HS-5 (cell line): ENCODE measurements at places on chromosomes 5 and 9.

- no peak for DNase-seq
Observed at GRCh38 chr9:136686534-136686793, 793 bp downstream of the AGPAT2 start.

- no peak for DNase-seq
Observed at GRCh38 chr5:128334010-128334716, 203.9 kb downstream of the FBN2 start.

- DNase-seq: no peak
Observed at GRCh38 chr9:18496256-18497000, 22.5 kb downstream of the ADAMTSL1 start.

GRCh38 chr9:5450359-5451091, at the start of gene CD274:
CD274 (plus strand) TSS chr9:5450542; CDS start chr9:5456114, 5,572 bp downstream.
- DNase-seq: peak; percentile 63

GRCh38 chr9:97905228-97905627, 17.1 kb downstream of the TRMO start:
- DNase-seq: no peak

DNA sequence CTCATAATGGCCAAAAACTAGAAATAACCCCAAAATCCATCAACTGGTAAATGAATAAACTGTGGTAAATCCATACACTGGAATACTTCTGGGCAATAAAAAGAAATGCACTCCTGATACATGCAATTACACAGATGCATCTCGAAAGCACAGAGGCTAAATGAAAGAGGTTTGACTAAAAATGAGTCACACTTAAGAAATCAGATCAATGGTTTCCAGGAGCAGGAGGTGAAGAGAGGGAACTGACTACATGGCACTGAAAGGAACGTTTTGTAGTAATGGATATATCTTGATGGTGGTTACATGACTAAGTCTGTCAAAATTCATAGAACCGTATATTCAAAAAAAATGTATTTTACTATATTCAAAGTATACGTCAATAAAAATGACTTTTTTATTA, 42.4 kb downstream of the STRBP start:
- DNase-seq: peak; percentile 63

GRCh38 chr5:149740866-149741459, 10.9 kb downstream of the PPARGC1B start:
- DNase-seq: no peak

- DNase-seq: no peak
Observed at GRCh38 chr5:122719991-122720746, 54.7 kb upstream of the SNX2 start.

DNA sequence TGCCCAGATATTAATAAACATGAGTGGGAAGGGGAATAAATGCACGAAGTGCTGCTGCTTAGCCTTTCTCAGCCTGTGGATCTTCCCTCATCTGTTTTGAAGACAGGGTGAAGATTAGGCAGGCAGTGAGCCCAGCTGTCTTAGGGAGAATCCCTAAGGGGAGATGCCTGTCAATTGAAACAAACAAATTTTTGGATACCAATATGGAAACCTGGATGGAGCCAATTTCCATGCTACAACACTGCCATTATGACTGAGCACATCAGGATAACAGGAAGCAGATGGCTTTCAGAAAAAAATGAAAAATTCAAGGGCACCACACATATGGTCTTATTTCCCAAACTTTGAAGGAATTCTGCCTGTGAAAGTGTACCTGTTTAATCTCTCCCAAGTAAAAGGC, 80.3 kb downstream of the HMHB1 start:
- DNase-seq: no peak

- no peak for DNase-seq
Observed at GRCh38 chr5:135174315-135175096, 140.5 kb upstream of the PITX1 start.

DNA sequence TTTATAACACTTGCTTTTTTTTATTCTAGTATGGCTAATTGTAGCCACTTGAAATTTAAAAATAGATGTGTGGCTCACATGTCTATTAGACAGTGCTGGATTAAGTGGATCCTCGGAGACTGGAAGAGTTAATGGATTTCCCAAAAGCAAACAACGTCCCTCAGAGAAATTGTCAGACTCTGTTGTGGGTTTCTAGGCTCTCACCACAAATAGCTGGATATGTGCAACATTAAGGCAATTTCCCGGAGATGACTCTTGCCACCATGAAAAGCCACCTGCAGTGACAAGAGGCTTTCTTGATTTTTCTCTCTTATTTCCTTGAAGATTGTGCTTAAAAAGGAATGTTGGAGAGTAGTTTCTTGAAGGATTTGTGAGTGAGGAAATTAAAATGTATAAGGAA, 43.2 kb downstream of the TMEM167A start:
- DNase-seq: no peak

- no peak for DNase-seq
Observed at GRCh38 chr5:17157294-17157693, 60.1 kb upstream of the BASP1 start.

- peak; percentile 88 for DNase-seq
Observed at GRCh38 chr5:21159510-21160059, 1171.6 kb upstream of the CDH18 start.

- no peak for DNase-seq
Observed at GRCh38 chr9:16417749-16418148, 452.7 kb downstream of the BNC2 start.

DNA sequence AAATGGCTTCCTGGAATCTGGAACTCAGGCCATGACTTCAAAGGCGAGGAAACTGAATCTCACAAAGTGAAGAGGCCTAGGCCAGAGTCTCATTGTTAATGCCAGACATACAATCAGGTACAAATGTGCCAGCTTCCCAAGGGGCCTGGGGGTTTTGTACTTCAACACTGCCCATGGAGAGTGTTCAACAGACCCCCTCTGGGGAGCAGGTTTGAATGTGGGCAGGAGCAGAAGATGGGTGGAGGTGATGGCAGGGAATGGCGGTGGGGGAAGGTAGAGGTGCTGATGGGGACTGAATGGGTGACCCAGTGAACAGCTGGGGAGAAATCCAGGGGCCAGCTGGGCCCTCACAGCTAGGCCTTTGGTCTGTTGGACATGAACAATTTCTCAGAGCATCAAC, 12.0 kb downstream of the FOXI1 start:
- DNase-seq: no peak

DNA sequence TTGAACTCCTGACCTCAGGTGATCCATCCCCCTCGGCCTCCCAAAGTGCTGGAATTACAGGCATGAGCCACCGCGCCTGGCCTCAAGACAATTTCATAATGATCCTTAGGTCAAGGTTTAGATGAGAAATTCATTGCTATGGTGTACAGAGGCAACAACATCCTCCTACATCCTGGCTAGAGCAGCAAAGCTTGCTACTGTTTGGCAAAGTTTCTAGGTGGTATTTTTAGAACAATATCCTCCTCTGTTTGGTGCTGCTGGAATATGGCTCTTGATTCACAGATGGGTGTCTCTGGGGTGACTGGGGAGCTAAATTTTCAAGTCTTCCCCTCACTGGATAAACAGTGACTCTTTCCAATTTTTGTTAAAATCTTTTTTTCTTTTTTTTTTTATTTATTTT, 30.6 kb downstream of the CRHBP start:
- DNase-seq: no peak

- DNase-seq: no peak
Observed at GRCh38 chr9:129549684-129550083, 71.2 kb downstream of the C9orf50 start.

DNA sequence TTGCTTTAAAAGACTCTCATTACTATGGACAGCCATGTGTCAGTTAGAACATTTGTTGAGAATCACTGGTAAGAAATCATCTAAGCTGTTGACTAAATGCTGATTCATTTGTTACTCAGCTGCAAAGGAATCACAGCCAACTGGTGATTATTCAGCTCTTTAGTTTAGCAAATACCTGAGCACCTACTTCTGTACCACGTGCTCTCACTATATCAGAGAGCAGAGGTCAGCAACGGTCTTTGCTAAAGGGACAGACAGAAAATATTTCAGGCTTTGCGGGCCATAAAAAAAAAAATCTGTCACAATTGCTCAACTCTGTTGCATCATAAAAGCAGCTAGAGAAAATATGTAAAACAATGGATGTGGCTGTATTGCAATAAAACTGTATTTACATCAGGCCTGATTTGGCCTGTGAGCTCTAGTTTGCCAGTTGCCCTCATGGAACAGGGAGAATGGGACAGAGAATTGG, 377.6 kb downstream of the DNAH5 start:
- peak; percentile 99 for DNase-seq

GRCh38 chr5:168076561-168076991, 214.9 kb upstream of the WWC1 start:
- no peak for DNase-seq

DNA sequence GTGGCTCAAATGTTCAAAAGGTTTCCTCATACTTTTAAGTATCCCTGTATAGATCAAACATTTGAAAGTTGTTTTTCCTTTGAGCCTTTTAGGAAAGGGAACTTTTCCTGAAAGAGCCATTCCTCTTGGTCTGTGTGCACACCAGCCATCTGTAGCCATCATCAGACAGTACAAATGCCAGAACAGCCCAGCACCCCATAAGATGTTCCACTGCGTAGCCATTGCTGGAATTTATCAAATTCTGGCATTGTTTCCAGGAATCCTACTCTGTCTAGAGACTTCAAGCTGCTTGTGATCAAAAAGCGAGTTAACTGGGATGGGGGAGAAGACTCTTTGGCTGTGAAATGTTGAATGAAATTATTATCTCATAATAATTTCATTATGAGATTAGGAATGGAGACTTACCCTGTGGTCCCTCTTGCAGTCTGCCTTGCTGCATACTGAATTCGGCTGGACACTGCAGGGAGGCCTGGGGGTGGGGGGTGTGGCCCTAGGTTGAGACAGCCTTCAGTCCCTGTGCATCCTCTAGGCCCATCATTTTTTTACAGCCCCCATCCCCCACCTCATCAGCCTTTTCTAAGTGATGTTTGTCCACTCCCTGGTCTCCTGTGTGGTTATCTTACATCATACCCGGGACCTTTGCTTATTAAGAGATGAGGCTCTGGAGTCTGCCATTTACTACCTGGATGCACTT, 99.8 kb downstream of the RALGPS1 start:
- no peak for DNase-seq

GRCh38 chr9:120528829-120529228, 51.1 kb downstream of the CDK5RAP2 start:
- DNase-seq: no peak

GRCh38 chr9:74946686-74947085, 6.0 kb downstream of the C9orf40 start:
- DNase-seq: no peak

DNA sequence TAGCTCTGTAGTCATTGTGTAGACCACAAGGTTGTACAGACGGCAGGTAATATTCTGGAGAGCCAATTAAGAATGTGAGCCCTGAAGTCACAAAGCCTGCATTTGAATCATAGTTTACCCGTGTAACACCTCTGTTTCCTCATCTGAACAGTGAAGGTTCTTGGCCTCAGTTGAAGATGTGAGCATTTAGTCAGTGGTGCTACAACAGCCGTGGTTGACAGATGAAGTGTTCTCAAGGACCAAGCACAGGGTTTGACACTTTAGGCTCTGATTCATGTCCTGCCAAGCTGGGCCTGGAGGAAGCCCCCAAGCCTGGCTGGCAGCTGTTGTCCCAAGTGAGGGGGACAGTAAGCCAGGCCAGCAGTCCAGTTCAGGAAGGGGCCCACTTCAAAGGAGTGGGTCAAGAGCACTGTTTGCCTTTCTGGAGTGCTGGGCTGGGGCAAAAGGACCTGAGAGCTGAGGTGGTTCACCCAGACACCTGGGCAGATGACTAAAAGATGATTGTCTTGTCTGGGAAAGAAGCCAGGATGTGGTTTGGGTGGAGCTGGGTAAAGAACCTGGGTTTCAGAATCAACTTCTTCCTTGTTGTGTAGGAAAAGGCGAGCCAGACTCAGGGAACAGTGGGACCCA, 20.7 kb downstream of the FAXDC2 start:
- peak; percentile 37 for DNase-seq

- no peak for DNase-seq
Observed at GRCh38 chr5:58255970-58256369, 203.9 kb downstream of the PLK2 start.

DNA sequence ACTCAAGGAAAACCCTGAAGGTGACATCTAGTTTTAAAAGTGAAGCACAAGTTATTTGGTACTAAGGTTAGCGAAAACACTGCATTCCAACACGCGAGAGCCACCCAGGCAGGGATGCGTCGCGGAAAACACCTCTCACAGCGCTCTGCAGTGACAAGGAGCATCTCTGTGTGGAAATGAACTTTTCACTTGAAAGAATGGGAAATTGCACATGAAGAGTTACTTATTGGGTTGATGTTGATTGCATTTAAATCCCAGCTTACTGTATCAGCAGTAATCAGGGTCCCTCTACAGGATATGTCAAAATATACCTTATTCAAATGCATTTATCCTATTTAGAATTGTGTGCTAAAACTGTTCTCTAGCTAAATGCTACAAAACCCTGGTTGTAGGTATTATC, 144.4 kb downstream of the BNC2 start:
- DNase-seq: no peak

- peak; percentile 31 for DNase-seq
Observed at GRCh38 chr5:137629646-137630045, 106.2 kb downstream of the KLHL3 start.

DNA sequence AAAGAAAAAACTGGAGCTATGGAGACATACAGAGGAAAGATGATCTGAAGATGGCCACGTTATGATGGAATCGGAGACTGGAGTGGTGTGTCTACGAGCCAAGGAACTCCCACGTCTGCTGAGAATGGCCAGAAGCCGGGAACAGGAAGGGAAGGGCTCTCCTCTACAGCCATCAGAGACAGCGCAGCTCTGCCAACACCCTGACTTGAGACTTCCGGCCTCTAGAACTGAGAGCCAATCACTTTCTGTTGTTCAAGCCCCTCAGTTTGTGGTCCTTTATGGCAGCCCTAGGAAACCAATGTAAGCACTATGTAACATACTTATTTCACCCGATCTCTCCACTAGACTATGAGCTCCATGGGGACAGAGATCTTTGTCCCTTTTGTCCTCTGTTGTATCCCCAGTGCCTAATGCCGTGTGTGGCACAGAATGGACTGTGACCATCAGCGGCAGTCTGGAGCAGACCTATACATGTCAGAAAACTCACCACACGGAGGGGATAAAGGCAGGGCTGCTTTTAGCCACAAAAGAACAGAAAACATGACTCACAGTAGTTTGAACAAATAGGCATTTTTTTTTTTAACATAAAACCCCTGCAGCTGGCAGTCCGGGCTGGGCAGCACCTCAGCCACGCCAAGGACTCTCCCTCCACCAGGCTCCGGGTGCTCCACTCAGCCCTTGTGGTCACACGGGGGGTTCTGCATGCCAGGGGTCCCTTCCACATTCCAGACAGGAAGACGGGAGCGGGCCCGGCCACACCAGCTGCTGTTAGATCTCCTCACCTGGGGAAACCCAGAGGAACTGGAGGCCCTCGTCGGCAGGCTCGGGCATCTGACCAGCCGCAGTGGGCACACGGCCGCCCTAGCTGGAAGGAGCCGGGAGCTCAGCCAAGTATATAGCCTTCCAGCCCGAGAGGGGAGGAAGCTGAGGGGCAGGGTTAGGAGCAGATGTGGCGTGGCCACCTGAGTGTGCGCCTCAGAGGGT, 16.1 kb upstream of the MXD3 start:
- DNase-seq: no peak

DNA sequence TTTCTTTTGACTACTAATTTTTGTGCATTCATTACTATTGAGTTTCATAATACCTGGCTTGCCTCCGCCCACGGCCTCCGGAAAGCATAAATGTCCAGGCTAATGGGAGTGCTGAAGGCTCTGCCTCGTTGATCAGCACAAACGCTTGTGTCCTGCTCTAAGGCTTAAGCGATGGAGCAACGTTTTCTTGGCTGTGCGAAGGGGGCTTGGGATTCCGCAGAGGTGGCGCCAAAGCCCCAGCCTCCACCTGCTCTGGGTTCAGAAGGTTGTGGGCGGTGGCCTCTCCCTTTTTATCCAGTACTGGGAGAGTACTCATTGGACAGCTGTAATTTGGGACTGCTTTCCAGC, 19.7 kb downstream of the ANXA2R start:
- no peak for DNase-seq

GRCh38 chr9:111627260-111627963, 3.7 kb upstream of the DNAJC25 start:
- DNase-seq: no peak
